Astrocyte (in vitro differentiated cells and primary cell): ENCODE measurements at places on chromosomes 2 and 18. TPM values are rescaled to one million over a fixed set of nuclear protein-coding genes. Genes with fewer than 3 reads are reported as not detected.

DNA sequence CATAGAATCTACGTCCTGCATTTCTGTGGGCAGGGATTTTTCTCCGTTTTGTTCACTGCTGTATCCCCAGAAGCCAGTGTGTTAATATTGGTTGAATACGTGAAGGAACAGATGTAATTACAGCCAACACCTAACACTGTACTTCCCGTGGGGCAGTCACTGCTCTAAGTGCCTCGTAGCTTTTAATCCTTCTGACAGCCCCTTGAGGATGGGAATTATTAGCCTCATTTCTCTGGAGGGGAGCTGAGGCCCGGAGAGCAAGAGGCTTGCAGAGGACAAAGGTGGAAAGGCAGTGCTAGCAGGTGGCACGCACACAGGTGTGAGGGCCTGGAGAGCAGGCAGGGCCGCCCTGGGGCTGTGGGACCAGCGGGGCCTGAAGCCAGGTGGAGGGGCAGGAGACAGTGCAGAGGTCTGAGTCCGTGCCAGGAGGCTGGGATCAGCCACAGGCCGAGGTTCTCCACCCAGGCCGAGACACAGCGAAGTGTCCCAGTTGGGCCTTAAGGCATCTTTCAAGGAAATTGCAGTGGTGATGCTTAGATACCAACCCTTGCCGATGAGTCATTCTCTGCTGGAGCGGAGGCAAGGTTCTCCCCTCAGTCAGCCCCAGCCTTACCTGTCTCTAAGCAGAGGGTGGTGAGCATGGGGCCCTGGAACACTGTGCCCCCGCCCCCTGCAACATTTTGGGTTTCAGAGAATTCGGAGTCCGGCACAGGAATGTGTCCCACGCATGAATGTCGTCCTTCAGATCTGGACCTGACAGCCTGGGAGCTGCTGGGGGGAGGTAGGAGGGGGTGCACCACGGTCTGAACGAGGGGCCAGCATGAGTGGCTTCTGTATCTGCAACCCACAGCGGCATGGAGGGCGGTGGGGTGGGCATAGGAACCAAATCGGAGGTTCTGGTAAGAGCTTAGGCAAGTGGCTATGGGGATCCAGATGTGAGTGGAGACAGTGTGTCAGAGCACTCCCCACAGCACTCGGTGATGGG lies 122.6 kb downstream of the GBX2 start:
- DNase-seq, result no peak

DNA sequence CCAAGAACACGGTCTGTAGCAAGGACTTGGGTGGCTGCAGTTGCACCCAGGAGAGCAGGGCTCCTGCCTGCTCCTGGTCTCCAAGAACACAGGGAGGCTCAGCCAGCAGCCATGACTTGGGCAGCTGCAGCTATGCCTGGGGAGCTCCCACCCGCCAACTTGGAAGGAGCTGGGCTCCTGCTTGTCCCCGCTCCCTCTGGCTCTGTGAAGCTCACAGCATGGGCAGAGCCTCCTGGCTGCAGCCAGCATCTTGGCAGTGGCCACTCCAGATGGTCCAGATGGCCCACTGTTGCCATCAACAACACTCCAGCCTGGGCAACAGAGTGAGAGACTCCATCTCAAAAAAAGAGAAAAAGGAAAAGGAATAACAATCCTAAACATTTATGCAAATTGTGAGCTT lies 5.2 kb downstream of the ZSCAN30 start:
- DNase-seq, result no peak

GRCh38 chr2:204449977-204450376 lies 95.3 kb upstream of the PARD3B start:
- no peak for DNase-seq

DNA sequence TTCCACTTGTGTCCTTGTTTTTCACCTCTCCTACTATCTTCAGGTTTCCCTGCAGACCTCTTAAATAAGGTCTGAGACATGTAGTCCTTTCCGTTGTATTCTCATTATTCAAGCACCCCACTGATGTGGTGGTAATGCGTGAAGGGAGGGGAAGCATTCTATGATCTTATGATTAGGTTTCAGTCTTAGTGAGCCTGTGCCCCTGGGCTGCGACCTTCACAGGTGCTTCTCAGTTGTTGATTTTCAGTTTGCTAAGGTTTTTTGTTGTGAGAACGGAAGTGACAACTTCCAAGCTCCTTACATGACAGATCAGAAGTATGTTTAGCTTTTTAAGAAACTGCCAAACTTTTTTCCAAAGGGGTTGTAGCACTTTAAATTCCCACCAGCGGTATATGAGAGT lies 41.3 kb downstream of the VPS54 start:
- DNase-seq, result no peak

- peak; percentile 29 for DNase-seq
Measured at GRCh38 chr2:9110893-9111569, 95.6 kb upstream of the ASAP2 start.

GRHL1 gene
- total RNA-seq, result 2.5 and 4.1 TPM in 2 replicates

GRCh38 chr2:222859786-222860612 lies 837 bp upstream of the ACSL3 start:
- DNase-seq, result no peak

DNA sequence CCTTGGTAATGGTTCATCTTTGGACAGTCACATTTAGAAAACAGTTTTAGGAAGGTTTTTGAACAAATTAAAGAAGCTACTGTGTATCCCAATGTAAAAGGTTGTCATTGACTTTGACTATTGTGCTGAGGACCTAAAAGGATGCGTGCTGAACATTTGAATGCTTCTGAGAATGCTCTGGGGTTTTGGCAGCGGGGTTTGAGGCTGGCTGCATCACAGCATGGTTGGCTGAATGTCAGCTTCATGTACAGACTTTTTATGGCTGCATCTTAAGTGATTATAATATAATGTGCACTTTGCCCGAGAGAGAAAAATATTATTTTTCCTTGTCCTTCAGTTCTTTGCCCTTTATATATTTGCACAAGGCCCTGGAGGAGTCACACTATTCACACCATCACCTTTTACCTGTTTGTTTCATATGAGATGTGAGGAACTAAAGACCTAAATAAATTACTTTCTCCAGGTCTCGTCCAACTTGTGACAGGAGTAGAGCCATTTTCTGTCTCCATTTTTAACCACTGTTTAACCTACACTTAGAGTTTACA lies 125.9 kb downstream of the CCDC85A start:
- no peak for DNase-seq

DNA sequence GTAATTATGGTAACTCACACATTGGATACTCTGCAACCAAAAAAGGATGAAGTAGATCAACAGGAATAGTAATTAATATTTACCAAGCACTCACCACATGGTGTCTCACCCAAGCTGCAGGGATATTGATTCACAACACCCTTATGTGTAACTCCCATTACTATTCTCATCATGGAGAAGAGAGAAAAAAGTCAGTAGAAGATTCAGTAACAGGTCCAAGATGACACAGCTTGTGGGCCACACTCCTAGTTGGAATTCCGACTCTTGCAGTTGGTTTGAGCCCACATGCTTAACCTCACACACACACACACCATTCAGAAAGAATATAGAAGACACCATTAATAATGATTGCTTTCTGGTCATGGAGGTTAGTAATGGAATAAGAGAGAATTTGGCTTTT lies 1.7 kb upstream of the MLPH start:
- no peak for DNase-seq

- DNase-seq, result no peak
Measured at GRCh38 chr2:160322320-160322719, 122.2 kb upstream of the ITGB6 start.

DNA sequence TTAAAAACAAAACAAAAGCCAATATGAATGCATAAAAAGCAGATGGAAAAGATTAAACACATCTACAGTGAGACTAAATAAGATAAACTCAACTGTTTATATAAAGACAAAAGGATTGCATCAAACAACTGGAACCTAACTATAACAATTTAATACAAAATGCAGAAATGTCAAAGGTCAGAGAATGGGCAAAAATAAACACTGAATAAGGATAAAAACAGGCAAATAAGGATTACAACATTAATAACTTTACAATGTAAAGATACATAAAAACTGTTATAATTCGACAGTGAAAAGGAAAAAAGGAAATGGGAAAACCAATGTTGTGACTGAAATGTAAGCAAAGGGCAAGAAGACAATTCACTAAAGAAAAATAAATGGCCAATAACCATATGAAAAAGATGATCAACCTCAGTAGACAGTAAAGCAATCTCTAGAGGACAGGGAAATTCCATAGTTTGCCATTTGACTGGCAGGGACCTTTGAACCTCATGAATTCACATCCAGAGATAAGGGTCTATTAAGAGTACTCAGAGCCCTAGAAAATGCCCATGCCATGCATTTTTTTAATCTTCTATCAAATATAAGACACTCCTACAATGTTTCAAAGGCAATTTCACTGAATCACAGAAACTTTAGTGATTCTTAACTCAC lies 83.7 kb downstream of the TMEM131 start:
- no peak for DNase-seq

- DNase-seq, result no peak
Measured at GRCh38 chr18:48930926-48931325, 19.8 kb downstream of the SMAD7 start.

GRCh38 chr18:67108894-67109293 lies 407.6 kb downstream of the DSEL start:
- DNase-seq, result peak; percentile 36

SLC8A1 gene
- 33.5 and 34.8 TPM in 2 replicates for total RNA-seq

- peak; percentile 46 for DNase-seq
Measured at GRCh38 chr18:58076052-58076451, 32.0 kb downstream of the NEDD4L start.

- peak; percentile 95 for DNase-seq
Measured at GRCh38 chr2:109447251-109447661, 166.5 kb downstream of the SEPTIN10 start.

DNA sequence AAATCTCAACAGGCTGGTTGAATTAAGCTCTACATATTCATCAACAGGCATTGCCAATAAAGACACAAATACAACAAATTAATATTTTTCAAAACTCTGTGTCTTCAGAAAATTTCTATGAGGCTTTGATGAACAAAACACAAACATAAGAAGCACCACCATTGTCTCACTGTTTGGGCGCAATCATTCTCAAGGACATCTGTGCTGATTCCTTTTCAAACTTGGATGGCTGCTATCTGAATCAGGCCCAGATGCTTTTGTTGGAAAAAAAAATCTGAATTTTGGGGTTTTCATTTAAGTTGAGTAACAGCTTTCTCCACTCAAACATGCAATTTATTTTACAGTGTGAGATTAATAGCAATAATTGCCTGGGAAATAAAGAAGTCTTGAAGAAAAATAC lies 173.8 kb downstream of the NRXN1 start:
- no peak for DNase-seq

DNA sequence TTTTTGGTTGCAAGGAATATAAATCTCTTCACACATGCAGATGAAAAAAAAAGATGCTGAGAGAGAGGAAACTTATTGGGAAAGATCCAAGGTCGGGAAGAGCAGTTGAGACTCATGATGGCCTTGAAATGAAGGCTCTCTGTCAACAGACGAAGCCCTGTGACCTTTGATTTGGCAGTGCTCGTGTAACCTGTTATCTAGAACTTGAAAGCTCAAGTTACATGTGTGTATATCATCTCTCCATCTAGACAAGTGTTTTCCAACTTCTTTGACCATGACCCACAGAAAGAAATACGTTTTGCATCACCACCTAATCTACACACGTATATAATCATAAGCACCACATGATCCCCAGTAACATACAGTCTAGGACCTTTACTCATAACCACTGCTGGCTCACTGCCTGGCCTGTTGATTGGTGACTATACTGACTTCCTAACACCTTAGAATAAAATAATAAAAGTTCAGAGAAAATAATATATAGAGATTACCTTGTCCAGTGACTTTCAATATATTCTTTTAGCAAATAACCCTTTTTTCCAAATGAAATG lies 319.0 kb upstream of the PKDCC start:
- DNase-seq, result no peak

NOSTRIN gene
- not detected in 2 replicates for total RNA-seq

GRCh38 chr2:58427572-58428095 lies 186.5 kb upstream of the FANCL start:
- peak; percentile 45 for DNase-seq

AMER3 gene
- 0.07 TPM in 1 of 2 replicates, not detected in the other for total RNA-seq

DNA sequence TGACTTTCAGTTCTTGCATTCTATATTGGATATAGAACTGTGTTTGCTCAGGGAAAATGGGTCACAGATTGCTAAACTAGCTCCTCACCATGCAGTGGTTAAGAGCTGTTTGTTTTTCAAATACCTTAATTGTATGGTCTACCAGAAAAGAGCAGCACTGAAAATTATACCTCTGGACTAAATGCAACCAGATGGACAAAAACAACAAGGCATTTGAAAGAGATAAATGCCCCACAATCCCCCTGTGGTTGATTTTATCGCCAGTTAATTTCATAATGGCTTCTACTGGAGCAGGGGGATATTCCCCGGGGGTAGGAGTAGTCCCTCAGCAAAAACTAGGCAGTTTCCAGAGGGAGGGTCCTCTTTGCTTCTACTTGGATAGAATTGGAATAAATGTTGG lies 267.9 kb upstream of the TNP1 start:
- DNase-seq, result peak; percentile 50

OSBPL1A gene
- 27.7 and 29.6 TPM in 2 replicates for total RNA-seq

- DNase-seq, result no peak
Measured at GRCh38 chr2:214217136-214217535, 193.7 kb upstream of the VWC2L start.

- DNase-seq, result peak; percentile 50
Measured at GRCh38 chr2:118061135-118061955, 26.9 kb upstream of the INSIG2 start.

PARD6G gene
- 26.9 and 29.6 TPM in 2 replicates for total RNA-seq

SLC9A4 gene
- total RNA-seq, result 0.07 and 0.09 TPM in 2 replicates

ANKAR gene
- 3.1 and 3.6 TPM in 2 replicates for total RNA-seq

DNA sequence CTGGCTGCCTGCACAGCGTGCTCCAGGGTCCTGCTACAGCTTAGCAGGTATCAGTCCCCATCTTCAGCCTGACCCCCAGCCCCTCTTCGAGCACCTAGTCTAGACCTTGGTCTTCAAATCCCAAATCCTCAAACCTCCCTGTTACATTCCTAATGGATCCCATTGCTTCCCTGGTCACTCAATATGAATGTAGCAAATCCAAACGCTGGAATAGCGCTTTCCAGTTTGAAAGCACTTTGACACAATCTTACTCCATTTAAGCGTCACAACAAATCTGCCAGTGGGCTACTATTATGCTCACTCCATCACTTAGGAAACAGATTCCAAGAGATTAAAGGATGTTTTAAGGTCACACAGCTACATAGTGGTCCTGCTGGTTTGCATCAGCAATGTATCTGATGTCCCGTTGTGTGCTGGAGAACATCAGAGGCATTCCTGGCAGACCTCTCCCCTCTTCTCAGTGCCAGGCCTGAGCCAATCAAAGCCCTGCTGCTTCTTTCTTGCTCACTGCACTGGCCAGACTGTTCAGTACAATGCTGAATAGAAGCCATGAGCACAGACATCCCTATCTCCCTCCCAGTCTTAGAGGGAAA lies 11.1 kb upstream of the INO80C start:
- DNase-seq, result no peak

METTL5 gene
- total RNA-seq, result 52.3 and 55.7 TPM in 2 replicates

GRCh38 chr2:227674485-227674884 lies 7.9 kb downstream of the SCYGR5 start:
- no peak for DNase-seq

DNA sequence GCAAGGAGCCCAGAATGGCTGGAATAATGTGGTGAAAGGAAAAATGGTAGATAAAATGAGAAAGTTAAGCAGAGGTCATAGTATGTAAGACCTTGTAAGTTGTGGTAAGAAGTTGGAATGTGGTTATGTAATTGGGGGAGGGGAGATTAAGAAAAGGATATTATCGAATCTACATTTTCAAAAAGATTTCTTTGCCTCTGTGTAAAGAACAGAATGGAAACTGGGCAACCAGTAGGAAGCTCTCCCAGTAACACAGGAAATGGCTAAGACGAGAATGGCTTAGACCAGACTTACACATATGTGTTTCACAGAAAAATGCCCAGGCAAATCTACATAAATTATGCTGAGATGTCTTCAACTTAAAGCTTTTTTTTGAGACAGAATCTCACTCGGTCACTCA lies 13.2 kb downstream of the MEMO1 start:
- DNase-seq, result peak; percentile 57

RIT2 gene
- not detected in 2 replicates for total RNA-seq
